ENCODE measurements at places on chromosomes 6 and 20. TPM values are rescaled to one million over a fixed set of nuclear protein-coding genes. Genes with fewer than 3 reads are reported as not detected.

DNA sequence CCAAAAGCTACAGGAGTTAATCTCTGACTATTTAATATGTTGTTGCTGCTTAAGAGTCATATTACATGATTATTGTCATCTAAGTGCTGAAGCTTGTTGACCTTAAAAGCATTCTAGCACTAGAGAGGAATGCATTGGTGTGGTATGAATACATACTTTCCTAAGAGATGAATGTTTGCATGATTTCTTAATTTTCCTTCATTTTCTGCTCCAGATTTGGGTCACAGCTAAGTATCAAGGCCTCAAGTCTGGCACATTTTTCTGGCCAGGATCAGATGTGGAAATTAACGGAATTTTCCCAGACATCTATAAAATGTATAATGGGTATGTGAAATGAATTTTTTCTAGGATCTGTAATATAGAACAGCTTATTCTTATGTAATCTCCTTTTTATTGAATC is 53.6 kb downstream of the ENPP1 start:
- DNase-seq = no peak

- DNase-seq = no peak
Measured at GRCh38 chr20:38278131-38278530, 17.6 kb upstream of the KIAA1755 start.

Gene SYTL3
- total RNA-seq = 1.4 TPM

Gene THBS2
- total RNA-seq = 29.0 TPM

Gene POU3F2
- 21.4 TPM for total RNA-seq

Gene JAG1
- total RNA-seq = 27.9 TPM

DNA sequence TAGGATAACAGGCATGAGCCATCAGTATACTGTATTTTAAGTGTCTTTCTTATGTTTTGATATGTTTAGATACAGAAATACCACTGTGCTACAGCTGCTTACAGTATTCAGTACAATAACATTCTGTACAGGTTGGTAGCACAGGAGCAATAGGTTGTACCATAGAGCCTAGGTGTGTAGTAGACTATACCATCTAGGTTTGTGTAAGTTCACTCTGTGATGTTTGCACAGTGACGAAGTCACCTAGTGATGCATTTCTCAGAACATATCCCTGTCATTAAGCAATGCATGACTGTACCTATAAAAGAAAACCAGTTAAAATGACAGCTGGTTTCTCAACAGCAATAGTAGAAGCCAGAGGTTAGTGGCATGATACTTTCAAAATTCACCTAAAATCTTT is 3.0 kb upstream of the ZBTB24 start:
- no peak for DNase-seq

Gene GJA1
- 405 TPM for total RNA-seq

Gene HLA-DOB
- 0.83 TPM for total RNA-seq

DNA sequence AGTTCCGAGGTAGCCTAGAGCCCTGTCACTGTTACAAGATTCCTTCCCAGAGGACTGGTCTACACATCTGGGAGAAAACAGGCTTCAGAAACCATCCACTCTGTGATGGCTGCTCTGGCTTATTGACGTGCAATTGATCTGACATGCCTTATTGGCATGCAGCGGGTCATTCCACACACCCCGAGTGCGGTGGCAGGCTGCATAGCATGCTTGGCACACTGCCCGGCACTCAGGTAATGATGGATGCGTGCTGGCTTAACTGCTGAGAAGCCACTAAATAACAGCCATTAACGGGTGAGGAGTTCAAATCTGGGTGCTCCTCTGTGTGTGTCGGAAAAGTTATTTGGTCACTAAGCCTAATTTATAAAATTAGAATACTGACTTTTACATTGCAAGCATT is 67.9 kb upstream of the CDH4 start:
- no peak for DNase-seq

Gene C2
- 3.9 TPM for total RNA-seq

DNA sequence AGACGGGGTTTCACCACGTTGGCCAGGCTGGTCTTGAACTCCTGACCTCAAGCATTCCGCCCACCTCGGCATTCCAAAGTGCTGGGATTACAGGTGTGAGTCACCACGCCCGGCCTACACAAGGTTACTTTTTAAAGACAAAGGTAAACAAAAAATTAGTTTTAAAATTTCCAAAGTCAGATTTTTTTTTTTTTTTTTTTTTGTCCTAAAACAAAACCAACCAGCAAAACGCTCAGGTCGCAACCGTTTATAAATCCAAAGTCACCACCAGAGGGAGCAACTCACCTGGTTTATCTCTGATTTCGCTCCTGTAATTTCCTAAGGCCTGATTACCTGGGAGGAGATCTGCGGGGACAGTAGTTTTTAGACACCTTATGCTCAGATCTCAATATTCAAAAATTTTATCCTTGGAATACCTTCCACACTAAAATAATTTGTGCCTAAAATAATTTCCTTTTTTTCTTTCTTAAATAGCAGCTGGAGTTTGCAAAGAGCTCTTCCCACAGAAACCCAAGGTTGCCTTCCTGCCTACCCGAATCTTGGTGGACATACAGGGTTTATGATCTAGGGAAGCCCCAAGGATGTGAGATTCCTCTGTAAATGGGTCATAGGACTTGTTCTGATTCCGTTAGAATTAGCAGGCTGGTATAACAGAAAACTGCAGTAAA is 19.8 kb upstream of the TREM1 start:
- no peak for DNase-seq

DNA sequence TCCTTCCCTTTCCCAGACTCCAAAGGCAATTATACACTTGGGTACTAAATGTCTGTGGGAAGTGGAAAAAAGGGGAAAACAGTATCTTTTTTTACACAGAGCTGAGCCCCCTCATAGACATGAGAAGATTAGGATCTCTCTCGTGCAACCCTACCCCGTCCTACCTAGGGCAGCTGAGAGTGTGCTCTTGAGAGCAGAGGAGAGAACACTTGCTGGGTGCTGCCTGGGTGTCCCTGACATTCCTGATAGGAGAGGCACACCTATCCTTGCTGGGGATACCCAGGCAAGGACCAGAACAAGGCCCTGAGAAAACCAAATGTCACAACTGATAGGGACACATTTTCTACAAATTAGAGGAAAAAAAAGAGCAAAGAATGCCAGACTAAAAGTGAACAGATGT is 81.2 kb downstream of the PREP start:
- DNase-seq = no peak

Gene LGSN
- total RNA-seq = not detected

DNA sequence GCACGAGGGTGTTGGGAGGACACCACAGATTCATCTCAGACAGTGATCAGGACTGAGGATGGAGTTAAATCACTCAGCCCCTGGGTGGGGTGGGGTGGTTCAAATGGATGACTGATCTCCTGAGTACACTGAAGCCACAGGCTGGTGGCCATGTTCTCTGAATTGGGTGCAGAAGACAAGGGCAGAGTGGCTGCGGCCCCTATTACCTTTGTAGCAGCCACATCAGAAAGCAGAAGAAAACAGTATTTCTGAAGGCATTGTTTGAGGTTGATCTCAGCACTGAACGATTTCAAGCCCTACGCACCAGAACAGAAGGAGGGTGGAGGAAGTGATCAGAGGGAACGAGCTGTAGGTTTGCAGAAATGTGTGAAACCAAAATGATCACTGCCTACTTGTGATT is 71.6 kb downstream of the SH3BGRL2 start:
- no peak for DNase-seq

Gene CALHM5
- total RNA-seq = 0.39 TPM

DNA sequence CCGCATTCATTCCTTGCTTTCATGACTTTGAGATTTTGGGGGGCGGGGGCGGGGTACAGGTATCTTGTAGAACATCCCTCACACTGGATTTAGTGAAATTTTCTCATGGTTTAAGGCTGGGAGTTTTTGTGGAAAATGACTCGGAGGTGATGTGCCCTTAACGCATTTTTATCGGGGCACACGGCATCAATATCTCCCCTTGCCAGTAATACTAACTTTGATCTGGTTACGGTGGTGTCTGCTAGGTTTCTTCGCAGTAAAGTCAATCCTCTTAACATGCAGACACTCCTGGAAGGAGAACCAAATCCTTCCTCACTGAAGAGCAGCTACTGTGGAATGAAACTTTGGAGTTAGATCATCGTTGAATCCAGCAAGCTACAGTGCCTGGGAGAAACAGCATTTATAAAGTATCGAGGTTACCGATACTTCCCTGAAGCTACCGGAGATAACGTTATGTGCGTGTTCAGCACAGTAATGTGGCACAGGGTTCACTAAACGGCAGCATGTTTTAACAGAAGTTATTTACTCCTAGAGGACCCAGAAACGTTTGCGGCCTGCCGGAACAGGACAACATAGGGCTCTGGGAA is 1.2 kb upstream of the DYNLRB1 start:
- DNase-seq = no peak

DNA sequence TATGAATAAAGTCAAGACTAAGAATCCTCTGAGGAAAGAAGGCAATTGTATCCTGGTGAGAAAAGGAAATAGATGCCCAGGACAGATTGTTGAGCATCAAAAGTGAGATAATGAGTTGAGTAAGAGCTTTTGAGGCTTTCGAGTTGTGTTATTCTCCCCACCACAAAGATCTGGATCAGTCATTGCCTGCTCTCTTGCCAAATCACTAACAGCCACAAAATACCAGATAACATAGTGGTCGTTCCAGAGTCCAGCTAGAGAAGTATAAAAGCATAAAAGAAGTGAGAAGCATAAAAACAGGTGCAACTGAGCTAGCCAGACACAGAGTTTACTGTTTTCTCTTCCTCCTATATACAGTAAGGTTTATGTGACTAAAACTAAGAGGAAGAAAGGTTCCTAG is 4.9 kb downstream of the SPINT4 start:
- no peak for DNase-seq

Gene GRM1
- total RNA-seq = 20.9 TPM

GRCh38 chr6:146914489-146915483 is 289.4 kb upstream of the STXBP5 start:
- DNase-seq = no peak

Gene RBM24
- total RNA-seq = 6.2 TPM

- no peak for DNase-seq
Measured at GRCh38 chr6:74408844-74409243, 712.8 kb downstream of the CD109 start.

GRCh38 chr6:19719691-19720128 is 117.5 kb upstream of the ID4 start:
- no peak for DNase-seq

GRCh38 chr6:27870291-27870870 is 41.8 kb downstream of the OR2B2 start:
- no peak for DNase-seq

DNA sequence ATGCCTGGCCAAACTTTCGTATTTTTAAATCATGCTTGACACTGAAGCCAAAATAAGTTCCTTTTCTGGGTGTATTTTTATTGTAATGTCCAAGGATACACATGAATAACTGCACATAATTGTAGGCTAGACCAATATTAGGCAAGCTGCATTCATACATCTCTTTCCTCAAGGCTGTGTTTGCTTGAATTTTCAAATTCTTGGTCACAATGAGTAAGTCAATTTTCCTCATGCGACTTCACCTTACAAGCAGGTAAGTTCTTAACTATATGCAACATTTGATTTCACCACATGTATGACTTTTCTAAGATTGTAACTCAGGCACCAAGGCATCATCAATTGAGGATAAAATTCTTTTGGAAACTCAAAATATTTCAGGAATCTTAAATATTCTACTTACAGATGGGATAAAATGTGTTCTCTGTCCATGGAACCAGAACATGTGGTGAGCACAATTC is 112.4 kb upstream of the ZNF217 start:
- DNase-seq = no peak

GRCh38 chr6:132498638-132499037 is 14.3 kb downstream of the STX7 start:
- DNase-seq = no peak

- DNase-seq = no peak
Measured at GRCh38 chr20:53040693-53041589, 68.8 kb downstream of the TSHZ2 start.

- no peak for DNase-seq
Measured at GRCh38 chr6:6591778-6592465, 3.4 kb downstream of the LY86 start.

DNA sequence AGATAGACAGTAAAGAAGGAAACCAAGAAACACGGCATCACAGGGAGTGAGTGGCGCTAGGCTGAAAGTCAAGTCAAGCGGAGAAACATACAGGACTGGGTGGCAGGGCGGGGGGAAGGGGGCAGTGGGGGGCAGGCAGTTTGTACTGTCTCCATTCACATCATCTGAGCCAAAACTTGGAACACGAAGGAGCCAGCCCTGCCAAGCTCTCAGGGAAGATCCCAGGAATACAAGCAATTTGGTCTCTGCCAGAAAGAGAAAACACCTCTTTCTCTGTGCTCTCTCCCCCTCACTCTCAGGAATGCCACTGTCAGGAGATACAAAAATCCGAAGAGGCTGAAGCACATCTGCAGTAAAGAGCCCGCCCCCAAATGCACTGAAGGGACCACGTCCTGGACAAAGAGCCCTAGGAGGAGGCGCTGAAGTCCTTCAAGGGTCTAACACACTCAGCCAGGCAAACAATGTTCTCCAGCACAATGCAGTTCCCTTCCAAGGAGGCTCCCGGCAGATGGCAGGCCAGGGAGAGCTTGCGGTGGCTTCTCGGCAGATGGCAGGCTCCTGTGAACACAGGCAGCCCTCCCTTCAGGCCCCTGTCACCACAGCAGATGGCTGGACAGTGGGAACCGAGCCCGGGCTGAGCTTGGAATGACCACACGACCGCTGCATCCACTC is 90.0 kb downstream of the ATP9A start:
- peak; percentile 88 for DNase-seq

Gene FANCE
- total RNA-seq = 2.7 TPM

GRCh38 chr6:148932731-148933130 is 185.9 kb downstream of the UST start:
- no peak for DNase-seq

Measured in dorsolateral prefrontal cortex (tissue), 122 donors.